ENCODE measurements at places on chromosomes 6 and 20.
A peak's percentile ranks its signal among the peaks of the same experiment; 100 is the strongest.

DNA sequence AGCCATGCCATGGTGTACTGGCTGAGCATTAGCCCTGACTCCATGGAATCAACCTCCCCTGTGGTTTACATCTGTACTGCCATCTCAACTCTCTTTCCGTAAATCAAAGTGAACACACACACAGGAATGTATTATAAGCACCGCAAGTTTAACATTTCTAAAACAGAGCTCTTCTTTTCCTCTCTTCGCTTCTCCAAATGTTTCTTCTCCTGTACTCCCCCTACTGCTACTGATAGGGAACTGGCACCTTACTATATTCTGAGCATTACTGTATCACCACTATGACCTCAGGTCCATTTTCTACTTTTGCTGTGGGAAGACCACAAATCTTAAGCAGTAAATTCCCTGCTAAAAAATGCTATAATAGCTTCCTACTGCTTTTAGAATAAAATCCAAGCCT lies 101.2 kb downstream of the NUS1 start:
- no peak for DNase-seq

DNA sequence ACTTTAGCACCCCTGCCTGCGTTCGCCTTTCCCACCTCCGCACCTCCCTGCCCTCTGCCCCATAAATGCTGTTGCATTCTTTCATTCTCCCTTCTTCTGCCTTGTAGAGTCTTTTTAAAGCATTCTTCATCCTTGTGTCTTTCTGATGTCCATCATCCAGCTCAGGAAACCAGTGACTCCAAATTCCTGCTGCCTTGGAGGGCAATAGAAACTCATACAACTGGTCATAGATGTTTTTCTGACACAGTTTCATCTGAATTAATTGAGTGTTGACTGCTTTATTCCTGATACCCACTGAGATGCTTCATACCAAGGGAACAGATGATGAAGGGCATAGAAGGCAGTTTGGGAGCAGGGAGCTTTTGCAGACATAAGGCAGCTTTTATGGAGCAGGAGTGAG lies 19.6 kb downstream of the PLEKHG1 start:
- DNase-seq = peak; percentile 61

- DNase-seq = no peak
Observed at GRCh38 chr6:120608826-120609225, 725.5 kb downstream of the TBC1D32 start.

DNA sequence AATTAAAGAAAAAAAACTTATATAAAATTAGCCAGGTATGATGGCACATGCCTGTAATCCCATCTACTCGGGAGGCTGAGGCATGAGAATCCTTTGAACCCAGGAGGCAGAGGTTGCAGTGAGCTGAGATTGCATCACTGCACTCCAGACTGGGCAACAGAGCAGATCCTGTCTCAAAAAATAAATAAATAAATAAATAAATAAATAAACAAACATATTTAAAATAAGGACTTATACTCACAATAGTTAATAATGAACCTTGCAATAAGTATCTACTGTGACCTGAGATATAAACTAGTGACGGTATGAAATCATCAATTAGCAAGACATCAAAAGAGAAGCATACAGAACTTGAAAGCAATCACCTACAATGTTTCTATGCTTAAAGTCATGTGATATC lies 548.4 kb upstream of the JARID2 start:
- no peak for DNase-seq

DNA sequence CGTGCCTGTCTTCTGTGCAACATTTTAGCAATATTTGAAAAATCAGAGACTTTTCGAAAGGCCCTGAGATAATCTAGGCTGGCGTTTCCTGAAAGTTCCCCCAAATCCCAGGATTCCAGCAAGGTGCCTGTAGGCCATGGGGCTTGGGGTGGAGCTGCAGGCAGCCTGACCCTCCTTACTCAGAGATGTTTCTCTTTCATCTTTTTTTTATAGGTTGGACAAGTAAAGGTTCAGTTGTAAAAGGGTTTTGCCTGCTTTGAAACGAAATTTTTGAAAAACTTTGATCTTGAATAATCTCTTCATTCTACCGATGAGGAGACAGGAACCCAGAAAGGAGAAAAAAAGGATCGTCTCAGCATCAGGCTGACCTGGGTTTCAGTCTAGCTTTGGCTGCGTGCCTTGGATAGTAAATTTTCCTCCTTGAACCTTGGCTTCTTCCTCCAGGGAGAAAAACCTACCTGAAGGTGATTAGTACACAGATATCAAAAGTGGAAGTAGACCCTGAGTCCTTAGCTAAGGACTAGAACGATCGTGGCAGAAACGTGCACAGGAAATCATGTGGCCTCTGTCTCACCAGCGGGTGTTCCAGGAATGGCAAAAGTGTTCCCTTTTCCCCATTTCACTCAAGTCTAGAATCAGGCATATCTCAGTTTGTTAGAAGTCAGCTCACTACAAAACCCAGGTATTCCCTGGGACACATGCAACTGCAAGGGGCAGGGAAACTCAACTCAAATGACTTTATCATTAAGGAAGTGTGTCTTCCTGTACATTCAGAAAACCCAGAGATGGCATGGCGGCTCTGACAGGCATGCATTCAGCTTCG lies 128.2 kb upstream of the PTPN1 start:
- DNase-seq = no peak

- no peak for DNase-seq
Observed at GRCh38 chr6:5724911-5725310, 281.8 kb downstream of the NRN1 start.

DNA sequence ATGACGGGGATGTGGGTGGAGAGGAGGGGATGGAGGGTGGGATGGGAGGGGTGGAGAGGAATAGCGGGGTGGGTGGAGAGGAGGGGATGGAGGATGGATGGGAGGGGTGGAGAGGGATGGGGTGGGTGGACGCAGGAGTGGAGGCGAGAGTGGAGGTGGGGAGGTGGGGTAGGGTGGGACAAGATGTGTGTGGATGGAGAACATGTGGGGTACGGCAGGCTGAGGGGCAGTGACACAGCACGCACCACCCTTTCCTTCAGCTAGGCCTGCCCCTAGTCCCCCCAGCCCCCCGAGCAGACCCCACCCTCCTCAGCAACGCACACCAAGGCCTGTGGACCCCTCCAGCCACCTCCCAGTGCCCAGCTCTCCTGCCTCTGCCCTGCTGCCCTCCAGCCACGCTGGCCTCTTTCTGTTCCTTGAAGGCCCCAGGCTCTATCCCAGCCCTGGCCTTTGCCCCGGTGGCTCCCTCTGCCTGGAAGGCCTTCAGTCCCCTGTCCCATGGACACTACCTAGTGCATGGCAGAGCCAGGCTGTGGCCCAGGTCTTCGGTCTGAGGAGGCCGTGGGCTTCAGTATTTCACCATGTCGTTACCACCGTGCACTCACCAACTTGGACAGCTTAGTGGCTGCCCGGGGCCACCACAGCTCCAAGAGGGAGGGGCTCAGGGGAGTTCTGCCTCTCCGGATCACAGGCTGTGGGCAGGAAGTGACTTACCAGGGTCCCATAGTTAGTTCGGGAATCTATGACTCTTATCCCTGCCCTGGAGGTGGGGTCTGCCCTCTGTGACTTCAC lies 78.4 kb upstream of the PMEPA1 start:
- no peak for DNase-seq

GRCh38 chr6:54010340-54011276 lies 100.6 kb upstream of the MLIP start:
- peak; percentile 14 for DNase-seq

- DNase-seq = no peak
Observed at GRCh38 chr20:10079964-10080363, 45.2 kb downstream of the ANKEF1 start.

DNA sequence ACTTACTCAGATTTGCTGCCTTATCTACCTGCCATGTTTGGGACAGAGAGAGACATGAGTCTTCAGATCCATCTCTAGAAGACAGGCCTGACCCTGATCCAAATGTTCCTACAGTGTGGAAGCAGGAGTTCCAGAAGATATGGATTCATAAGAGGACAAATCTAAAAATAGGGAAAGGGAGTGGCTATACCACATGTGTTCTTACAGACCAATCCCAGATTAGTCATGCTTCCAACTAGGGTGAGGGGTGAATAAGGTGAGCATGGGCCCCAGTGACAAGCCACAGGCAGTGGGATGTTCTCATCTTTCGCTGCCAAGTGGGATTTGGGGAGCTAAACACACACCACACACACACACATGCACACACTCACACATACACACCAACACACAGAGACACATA lies 670.7 kb upstream of the CITED2 start:
- DNase-seq = no peak

DNA sequence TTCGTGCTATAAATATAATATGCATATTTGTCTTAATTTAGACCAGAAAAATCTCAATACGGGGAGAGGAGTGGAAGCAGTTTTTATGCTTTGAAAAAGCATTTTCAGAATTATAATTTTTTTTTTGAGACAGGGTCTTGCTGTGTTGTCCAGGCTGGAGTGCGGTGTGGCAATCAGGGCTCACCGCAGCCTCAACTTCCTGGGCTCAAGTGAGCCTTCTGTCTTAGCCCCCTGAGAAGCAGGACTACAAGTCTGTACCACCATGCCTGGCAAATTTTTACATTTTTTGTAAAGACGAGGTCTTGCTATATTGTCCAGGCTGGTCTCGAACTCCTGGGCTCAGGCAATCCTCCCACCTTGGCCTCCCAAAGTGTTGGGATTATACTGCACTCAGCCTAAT lies 197.2 kb downstream of the FOXC1 start:
- DNase-seq = no peak

GRCh38 chr6:133749427-133749826 lies 139.5 kb upstream of the TCF21 start:
- DNase-seq = no peak

DNA sequence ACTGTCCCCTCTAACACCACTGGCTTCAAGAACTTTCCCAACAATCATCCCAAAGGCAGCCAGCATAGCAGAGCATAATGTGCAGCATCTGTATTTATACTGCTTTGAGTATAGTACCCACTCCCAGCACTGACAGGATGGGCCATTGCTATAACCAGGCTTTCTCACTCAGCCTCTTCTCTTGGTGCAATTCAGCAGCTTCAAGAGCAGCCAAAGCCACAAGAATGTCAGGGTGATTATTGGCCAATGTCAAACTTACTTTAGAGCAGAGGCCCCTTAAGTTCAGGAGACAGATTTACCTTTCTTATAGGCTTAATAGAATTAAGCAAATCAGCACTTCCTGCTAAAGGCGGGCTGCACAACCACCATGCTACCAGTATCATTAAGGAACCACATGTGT lies 232.4 kb upstream of the RSPO3 start:
- DNase-seq = no peak

DNA sequence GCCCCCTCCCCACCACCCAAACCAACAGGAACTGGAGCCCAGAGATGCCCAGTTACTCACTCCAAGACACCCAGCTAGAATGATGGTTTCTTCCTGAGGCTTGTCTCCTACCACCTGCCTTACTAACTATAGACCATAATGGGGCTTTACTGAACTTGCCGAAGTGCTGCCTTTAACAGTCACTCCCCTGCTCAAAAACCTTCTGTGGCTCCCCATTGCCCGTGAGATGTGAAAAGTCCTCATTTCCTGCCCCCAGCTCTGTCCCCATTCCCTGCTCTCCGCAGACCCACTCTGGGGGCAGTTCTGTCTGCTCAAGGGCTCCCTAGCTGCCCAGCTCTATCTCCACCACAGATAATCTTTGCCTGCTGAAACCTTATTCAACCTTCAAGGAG lies 4.9 kb downstream of the SIGLEC1 start:
- DNase-seq = no peak

DNA sequence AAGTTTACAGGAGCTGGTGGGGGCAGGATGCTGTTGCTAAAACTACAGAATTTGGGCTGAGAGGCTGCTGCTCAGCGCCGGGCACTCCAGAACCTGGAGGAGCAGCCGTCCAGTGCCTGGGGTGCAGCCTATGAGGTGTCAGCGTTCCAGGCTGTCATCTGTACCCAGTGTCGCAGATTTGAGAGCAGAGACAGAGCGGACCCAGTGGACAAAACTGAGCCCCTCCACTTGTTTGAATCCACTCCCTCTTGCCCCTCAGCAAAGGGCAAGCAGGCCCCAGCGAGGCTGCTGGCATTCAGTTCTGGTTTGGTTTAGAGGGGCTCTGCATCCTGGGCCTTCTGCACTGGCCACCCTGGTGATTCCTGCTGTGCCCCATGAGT lies 144.3 kb downstream of the TBC1D7 start:
- DNase-seq = no peak

DNA sequence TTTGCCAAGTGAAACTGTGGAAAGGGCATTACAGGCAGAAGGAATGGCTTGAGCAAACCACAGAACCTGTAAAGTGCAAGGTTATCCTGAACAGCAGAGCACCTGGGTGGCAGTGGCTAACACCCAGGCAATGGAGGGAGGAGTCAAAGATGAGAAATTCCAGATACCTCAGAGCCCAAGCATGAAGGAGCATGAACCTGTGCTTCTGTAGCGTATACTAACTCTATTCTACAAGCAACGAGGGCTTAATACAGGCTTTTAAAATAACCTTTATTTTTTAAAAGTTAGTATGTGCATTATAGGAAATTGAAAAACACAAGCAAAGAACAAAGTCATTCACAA lies 77.0 kb downstream of the CNBD2 start:
- no peak for DNase-seq

- DNase-seq = no peak
Observed at GRCh38 chr6:76275746-76276145, 203.3 kb upstream of the IMPG1 start.

DNA sequence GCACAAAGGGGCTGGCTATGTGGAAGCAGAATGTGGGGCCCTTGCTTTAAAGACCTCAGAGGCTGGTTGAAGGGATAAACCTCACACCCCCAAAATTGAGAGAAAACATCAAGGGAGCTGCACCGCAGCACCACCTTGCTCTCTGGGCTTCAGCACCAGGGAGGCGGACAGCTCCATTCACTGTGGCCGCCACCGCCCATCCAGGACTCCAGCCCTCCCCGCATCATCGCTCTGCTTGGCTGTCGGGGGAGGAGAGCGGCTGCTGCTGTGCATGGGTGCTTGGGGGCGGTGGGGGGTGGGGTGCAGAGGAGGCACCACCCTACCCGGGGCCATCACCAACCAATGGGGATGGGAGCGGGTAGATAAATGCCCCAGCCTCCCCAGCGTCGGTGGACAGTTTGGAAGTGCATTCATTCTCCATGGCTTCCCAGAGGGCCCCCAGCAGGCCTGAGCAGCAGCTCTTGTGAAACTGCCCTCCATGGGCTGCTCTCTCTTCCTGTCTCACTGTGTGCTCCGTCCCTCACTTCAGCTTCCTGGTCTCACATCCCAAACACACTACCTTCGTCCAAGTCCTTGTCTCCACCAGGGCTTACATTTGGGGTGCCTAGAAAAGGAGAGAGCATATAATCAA lies 75.7 kb upstream of the BHLHE23 start:
- peak; percentile 83 for DNase-seq

DNA sequence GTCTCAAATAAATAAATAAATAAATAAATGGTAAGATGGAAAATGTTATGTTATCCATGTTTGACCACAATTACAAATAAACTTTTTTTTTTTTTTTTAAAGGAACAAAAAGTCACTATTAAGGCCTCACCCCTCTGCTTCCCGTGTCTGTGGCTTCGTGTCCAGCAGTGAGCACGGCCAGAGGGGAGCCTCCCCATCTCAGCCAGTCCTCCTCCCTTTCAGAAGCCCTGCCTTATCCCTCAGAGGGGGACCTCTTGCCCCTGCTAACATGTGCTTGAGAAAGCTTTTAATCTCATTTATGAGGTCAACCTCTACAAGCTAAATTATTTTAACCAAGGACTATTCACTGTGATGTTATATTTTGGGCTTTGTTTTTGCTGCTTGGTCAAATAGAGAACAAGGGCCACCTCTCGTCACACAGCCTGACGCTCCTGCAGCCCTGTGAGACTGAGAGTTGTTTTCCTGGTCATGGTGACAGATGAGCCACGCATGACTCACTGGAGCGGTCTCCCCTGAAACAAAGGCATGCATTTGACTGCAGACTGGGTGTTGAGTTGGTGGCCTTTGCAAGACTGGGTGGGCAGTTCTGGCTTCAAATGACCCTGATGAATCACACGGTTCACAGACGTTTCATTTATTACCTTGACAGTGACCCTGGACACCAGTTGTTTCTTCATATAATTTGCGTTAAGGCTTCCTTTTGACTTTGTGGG lies 131.8 kb downstream of the TIAM2 start:
- peak; percentile 67 for DNase-seq

Measured in eye (tissue), 1 donor.